Activated gamma-delta T cell (primary cell): ENCODE measurements at places on chromosomes 3 and 15.

DNA sequence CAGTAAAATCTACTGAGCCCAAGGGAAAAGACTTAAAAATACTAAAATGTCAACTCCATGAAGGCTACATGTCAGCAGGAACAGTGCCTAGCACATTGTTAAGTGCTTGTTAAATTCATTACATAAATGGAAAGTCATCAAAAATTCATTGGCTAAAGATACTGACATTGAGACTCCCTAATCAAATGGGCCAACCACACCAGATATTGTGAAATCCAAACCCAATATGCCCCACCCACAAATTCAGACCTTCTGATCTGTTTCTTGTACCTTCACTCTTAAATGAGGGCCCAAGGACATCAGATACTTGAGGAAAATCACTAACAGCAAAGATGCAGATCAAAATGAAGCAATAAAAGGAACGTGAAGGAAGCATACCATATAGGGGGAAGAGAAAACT, 20.7 kb downstream of the MRPS22 start:
- no peak for DNase-seq

DNA sequence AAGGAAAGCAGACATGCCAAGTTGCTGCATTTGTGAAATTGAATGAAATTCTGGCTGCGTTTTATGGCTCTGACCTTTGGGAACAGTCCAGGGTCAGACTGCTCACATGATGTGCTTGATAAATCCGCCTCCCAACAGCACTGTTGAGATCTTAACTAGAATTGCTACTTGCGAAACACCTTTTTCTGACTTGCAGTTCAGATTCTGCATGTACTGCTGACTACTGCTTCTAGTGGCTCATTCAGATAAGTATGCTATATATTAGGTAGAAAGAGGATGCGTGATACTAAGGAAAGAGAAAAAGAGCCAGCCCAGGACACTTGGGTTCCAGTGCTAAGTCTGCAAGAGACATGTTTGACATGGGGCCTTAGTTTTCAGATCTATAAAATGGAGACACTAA, 129.4 kb downstream of the LPP start:
- no peak for DNase-seq

GRCh38 chr3:155648013-155648591, 96.8 kb downstream of the PLCH1 start:
- DNase-seq = no peak

DNA sequence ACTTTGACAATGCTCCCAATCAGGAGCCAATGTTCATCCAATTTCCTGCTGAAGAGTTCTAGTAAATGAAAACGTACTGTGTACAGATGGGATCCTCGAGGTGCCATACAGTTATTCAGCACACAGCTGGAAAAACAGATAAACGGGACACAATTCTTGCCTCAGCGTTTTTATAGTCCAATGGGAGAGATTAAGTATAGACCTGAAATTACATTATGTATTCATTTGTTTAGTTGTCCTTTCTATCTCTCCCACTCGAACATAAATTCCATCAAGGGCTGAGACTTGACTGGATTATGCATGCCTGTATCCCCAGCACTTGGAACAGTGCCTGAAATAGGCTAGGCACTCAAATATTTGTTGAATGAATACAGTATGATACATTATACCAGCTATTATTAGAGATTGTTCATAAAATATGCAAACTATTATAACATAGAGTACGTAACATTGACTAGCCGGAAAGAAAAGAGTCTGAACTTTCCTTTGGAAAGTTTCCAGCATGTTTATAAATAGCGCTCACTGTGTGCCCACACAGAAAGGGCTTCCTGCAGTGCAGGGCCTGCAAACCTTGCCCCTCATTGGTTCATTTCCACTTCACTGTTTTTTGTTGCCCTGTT, 27.4 kb upstream of the SNTN start:
- no peak for DNase-seq

GRCh38 chr3:31505371-31506048, 27.2 kb upstream of the STT3B start:
- no peak for DNase-seq

DNA sequence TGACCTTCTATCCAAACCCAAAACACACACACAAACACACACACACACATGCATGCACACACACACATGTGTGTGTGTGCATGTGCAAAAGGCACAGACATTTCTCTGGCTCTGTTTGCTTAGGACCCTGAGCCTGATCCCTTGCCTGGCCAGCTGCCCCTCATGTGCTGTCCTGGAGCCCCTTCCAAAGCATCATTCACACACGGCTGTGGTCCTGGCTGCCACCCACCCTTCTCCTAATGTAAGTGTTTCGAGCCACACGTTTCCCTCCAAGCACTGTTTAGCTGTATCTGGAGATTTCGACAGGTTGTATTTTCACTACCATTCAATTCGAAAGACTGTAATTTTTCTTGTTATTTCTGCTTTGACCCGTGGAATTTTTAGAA, 45.8 kb upstream of the KLF13 start:
- DNase-seq = no peak

GRCh38 chr15:78073046-78073787, 4.3 kb downstream of the TBC1D2B start:
- no peak for DNase-seq

DNA sequence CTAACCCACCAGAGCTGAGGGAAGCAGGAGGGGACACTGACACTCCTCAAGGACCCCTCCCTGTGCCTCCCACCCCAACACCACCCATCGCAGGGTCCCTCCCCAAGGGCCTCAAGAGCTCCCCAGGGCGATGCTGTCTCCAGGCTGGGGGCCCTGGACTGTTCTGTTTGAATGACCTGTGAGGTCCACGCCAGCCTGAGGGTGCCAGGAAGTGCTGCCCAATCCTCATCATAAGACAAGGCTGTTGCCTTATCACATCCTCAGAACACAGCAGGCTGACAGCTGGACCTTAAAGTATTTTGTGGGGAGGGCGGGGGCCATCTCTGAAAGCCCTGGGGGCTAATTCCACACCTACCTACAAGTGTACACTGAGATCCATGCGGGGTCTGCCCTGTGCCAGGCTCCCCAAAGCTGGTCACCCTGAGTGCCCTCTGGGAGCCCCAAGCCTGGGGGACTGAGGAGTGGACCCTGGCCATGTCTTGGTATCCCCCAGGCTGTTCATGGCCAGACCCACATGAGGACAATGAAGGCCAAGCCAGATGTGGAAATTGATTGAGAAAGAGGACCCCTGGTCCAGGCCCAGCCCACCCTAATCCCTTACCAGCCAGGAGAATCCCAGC, 23.8 kb upstream of the GOLGA6C start:
- DNase-seq = no peak

- DNase-seq = no peak
These were observed 34.8 kb downstream of the EHD4 start for GRCh38 chr15:41937568-41937923.

DNA sequence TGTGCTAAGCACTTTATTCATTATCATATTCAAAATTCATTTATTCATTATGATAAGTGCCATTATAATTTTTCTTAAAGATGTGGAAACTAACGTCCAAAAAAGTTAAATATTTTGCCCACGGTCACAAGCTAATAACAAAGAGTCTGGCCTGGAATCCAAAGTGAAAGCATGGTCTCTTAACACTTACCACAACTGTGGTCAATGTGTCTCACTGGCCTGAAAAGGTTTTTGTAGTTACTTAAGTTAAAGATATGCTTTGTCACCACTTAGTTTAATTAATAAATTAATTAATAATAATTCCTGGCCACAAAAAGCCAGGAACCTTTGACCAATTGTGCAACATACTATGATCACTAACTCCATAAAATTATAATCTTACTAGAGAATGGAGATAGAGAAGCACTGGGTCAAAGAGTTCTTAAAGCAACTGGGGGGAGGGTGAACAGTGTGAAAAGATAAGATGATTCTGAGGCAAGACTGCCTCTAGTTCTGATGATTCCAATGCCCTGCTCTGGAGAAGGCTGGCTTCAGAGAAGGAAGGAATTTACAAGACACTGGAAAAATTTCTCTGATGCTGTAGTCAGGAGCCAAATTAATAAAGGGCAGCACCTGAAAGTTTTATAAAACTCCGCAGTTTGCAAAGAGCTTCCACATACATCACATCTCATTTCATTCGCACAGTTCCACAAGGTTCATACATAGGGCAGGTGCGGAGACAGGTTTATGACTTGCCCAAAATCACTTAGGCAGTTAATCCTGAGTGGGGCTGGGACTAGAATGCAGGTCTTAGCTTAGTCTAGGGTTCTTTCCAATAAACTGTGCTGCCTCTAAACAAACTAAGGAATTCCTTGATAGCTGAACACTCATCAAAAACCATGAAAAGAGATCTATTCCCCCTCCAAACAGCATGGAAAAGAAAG, 32.5 kb downstream of the NPTN start:
- no peak for DNase-seq

GRCh38 chr15:38354315-38354929, 99.5 kb upstream of the FAM98B start:
- no peak for DNase-seq

DNA sequence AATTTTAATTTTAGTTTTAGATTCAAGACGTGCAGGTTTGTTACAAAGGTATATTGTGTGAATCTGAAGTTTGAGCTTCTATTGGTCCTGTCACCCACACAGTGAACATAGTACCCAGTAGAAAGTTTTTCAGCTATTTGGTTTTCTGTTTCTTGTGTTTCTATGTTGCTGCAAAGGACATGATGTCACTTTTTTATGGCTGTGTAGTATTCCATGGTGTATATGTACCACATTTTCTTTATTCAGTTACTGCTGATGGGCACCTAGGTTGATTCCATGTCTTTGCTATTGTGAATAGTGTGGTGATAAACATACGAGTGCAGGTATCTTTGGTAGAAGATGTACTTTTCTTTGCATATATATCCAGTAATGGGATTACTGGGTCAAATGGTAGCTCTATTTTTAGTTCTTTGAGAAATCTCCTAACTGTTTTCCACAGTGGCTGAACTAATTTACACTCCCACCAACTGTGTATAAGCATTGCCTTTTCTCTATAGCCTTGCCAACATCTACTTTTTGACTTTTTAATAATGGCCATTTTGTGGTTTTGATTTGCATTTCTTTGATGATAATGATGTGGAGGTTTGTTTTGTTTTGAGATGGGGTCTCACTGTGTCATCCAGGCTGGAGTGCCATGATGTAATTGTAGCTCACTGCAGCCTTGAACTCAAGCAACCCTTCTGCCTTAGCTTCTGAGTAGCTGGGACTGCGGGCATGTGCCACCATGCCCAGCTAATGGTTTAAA, 43.9 kb downstream of the LIMD1 start:
- no peak for DNase-seq

DNA sequence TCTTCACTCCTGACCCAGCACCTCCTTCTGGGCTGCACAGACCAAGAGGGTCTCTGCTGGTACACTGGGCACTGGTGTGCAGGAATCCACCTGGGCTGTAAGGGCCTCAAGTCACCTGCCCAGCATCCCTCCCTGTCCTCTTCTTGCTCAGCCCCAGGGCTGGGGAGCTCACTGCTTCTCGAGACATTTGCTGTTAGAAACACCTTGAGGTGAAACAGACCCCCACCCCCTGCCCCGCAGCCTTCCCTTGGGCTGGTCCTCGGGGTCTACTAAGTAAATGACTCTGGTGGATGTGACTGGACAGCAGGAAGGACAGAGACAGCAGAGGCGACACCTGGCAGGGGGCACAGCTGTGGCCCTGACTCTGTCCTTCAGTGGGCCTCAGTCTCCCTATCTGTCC, 29.1 kb downstream of the LOXL1 start:
- no peak for DNase-seq

DNA sequence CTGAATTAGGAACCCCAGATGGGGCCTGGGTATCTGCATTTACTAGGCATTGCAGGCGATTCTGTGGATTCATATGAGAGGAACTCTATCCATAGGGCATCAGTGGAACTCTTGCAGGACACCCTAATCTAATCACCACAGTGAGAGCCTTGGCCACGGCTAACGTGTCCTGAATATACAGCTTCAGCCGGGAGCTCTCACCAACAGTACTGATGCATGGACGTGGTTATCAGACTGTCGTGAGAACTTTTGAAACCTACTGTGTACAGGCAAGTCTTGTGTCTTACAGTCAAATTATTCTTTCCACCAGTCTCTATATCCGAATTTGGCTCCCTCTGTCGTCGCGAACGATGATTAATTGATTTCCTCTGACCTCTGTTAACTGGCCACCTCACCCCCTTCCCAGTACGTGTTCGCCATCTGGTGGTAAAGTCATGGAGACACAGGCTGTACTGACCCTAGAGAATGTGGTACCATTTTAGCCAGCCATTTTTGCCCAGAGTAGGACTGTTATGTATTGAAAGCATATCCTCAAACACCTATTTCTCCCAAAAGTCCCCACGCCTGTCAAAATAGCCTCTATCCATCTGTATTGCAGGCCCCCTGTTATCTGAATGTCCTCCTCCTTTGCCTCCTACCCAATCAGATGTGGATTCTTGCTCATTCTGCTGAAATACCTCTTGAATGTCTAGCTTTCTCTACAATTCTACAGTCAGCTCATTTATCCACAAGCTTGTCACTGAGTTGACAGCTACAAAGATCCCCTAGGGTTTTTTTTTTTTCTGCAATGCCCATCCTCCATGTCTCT, 39.7 kb downstream of the GLDN start:
- no peak for DNase-seq

- DNase-seq = no peak
These were observed 5.9 kb downstream of the SLC49A4 start for GRCh38 chr3:122800706-122801237.

DNA sequence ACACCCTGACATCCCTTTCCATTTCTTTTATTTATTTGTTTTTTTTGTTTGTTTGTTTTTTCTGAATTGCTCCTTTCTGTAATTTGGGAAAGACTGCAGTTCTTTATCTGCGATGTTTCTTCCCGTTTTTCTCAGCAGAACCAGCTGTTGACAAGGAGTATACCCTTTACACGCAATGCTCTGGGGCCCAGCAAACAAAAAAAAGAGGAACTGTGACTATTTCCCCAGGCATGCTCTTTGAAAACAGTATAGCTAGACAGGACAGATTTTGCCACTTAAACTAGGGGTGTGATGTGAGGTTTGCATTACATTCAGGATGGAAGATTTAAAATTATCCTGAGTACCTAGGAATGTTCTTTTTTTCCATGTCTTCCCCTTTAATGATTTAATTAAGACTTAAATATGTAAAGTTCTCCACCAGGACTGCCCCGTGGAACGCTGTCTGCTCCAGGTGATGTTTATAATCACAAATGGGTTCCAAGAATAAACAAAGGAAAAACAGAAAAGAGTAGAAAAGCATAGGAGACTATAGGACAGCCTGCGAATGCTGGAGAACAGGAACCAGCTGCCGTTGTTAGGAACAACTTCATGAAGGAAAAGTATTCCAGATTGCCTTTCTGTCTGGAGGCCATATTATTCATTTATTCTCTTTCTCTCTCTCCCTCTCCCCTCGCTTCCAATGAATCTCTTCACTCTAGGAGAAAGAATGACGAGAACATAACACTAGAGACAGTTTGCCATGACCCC, 43.3 kb downstream of the TGFBR2 start:
- DNase-seq = no peak

- DNase-seq = no peak
These were observed 120.5 kb downstream of the ZNF609 start for GRCh38 chr15:64580696-64581407.

GRCh38 chr3:118348169-118348557, 686.5 kb downstream of the IGSF11 start:
- DNase-seq = no peak

GRCh38 chr3:52532838-52533622, 627 bp downstream of the NT5DC2 start:
- peak; percentile 30 for DNase-seq

GRCh38 chr15:66868918-66869317, 166.9 kb downstream of the SMAD6 start:
- DNase-seq = no peak

GRCh38 chr3:48614044-48614443, 4.6 kb upstream of the UQCRC1 start:
- no peak for DNase-seq
